ENCODE measurements at places on chromosomes 11 and 22.

DNA sequence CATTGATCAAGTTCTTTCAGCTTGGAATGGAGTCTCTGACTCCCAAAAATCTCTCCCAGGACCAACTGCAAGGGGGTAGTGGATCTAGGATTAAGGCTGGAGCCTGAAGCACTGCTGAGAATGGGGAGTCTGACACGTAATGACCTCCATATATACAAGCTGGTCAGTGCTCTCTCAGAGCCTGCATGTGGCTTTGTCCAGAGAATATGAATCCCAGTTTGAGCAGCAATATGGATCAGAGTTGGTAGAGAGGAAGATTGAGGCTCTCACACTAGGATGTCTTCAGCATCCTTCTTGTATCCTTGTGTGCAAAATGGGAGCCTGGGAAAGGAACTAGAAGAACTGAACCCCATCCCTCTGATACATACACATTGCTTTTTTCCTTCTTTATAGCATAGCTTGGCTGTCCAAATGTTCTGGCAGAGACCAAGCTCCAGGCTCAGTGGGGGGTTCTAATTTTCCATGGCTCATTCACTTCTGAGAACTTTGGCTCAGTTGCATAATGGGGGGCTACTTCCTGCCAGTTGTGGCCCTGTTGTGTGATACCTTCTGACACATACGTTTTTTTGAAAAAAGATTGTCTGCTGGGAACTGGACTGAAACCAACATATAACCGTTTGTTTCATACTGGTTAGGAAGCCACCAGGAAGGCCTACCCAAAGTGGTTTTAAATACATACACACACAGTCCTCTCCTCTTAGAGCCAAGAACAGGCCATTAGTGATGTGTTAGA is 138.2 kb downstream of the ETS1 start:
- no peak for DNase-seq

GRCh38 chr11:94877443-94878200 is 95.7 kb downstream of the CWC15 start:
- no peak for DNase-seq

DNA sequence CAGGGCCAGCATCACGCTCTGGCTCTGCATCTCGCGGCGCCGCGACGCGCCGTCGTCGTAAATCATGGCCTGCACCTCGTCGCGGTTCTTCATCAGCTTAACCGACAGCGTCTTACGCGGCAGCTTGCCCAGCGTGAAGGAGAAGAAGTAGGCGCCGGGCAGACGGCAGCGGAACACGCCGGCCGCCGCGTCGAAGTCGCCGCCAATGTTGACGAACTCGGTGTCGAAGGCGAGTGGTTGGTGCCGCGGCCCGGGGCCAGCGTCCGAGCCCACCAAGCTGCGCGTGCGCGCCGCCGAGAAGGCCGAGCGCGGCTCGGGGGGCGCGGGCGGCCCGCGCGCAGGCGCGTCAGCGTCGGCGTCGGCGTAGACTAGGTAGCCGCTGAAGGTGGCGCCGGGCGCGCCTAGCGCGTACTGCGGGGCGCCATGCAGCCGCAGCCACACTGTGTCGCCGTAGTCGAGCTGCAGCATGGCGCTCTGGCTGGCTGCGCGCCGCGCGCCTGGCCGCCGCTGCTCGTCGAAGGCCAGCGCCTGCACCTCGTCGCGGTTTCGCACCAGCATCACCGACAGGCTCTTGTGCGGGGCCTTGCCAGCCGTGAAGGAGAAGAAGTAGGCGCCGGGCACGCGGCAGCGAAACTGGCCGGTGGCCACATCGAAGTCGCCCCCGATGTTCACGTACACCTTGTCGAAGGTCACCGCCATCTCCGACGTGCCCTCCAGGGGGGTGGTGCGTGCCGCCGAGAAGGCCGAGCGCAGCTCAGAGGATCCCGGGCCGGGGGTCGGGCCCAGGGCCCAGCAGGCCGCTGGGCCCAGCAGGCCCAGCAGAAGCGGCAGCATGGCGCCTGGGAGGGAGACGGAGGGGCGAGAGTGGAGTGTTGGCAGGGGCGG is 3.7 kb downstream of the FAM180B start:
- no peak for DNase-seq

DNA sequence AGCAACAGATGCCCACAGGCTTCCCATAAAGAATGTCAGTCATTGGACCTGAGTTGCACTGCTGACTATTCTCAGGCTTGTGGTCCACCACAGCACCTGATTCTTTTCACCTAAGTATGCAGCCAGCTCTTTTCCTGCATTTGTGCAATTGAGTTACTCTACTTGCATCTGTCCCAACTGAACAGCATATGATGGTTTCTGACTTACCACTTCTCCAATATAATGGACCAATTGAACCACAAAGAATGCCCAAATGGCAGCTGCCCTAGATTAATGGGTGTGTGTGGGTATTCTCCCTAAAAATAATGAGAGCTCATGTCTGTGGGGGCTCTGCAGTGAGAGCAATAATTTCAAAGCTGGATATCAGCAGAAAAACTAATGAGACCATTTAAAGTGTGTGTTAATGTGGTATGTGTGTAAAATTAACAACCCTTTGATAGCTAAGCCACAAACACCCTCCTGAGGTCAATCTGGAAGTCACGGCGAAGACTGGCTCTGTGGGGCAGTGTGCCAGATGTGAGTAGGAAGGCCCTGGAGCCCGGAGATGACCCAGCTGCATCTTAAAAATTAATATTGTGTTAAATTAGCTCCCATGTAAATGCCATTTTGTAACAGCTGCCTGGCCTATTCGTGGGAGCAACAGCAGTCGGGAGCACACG is 43.8 kb downstream of the SC5D start:
- no peak for DNase-seq

- DNase-seq = no peak
Observed at GRCh38 chr22:42436404-42436803, 4.2 kb upstream of the NFAM1 start.

DNA sequence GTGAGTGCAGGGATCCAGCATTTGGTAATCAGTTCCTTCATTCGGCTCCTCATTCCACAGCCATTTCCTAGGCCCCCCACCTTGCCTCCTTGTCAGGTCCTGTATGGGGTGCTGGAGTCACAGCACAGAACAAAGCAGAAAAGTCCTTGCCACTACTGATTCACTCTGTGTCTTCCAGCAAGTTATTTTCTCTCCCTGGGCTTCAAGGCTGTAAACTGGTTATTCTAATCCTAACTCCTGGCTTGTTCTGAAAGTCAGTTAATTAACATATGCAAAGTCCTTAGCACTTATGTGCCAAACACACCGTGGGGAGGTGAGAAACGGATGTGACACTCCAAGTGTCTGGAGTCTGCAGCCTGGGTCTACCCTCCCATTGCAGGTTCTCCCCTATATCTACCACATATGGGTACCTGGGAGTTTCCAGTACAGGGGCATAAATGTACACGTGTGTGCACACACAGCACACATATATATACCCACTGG is 30.6 kb upstream of the PDE2A start:
- DNase-seq = no peak

DNA sequence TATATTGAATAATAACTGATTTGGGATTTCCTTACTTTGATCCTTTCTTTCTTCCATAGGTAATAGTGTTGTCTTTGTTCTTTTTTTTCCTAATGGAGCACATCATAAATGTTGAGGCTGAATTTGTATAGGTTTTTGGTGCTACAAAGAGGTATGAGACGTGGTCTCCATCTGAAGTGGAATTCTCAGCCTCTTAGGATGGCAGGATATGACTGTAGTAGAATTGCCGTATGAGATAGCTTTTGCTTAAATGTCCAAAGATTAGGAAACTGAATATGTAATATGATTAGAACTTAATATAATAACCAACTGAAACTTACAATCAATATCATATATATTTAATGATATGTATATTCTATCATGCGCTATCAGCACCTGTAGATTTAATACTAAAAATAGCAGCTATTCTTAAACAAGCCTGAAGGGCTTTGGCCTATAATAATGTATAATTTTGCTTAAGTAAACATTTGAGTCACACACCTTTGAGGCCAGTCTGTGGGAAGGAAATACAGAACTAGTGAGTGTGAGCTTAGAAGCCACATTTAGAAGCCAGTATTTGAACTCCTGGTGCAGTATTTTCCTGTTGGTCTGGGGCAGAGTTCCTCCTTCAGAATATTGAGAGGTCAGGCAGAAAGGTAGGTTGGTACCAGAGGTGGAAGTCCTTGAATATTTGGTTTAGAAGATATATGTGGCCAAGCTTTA is 62.6 kb downstream of the SWAP70 start:
- DNase-seq = no peak

GRCh38 chr22:27110665-27111451 is 453.5 kb downstream of the MIAT start:
- DNase-seq = no peak

DNA sequence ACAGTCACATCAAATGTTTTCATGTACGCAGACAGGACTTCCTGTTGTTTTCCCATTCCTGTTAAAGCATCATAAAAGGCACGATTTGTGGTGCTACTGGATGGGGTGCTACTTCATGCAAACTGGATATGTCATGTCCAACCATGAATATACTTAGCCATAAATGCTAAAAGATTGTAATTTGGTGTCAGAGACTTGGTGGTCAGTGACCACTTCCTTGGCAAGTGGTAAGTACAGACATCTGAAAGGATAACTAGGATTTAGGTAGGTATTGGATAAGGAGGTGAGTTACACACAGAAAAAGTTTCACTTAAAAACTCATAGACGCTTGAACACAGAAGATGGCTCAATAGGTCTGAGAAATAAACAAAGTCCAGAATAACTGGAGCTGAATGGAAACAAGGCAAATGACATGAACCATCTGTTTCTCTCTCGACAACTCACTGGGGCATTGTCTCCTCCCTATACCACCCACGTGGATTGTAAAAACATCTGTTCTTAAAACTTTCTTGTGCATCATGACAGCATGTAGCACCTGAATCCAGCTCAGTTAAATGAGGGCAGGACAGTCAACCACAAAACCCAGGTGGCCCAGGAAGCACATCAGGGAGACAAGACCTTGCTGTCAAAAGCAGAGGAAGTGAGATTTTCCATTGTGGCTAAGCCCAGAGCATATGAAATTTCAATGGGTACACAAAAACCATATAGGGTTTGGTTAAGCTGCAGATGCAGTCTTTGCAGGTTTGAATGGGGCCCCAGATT is 22.1 kb upstream of the IGLL5 start:
- no peak for DNase-seq

- DNase-seq = no peak
Observed at GRCh38 chr11:14973621-14974514, 1.7 kb upstream of the CALCA start.

GRCh38 chr11:31492320-31492913 is 17.0 kb downstream of the IMMP1L start:
- no peak for DNase-seq

DNA sequence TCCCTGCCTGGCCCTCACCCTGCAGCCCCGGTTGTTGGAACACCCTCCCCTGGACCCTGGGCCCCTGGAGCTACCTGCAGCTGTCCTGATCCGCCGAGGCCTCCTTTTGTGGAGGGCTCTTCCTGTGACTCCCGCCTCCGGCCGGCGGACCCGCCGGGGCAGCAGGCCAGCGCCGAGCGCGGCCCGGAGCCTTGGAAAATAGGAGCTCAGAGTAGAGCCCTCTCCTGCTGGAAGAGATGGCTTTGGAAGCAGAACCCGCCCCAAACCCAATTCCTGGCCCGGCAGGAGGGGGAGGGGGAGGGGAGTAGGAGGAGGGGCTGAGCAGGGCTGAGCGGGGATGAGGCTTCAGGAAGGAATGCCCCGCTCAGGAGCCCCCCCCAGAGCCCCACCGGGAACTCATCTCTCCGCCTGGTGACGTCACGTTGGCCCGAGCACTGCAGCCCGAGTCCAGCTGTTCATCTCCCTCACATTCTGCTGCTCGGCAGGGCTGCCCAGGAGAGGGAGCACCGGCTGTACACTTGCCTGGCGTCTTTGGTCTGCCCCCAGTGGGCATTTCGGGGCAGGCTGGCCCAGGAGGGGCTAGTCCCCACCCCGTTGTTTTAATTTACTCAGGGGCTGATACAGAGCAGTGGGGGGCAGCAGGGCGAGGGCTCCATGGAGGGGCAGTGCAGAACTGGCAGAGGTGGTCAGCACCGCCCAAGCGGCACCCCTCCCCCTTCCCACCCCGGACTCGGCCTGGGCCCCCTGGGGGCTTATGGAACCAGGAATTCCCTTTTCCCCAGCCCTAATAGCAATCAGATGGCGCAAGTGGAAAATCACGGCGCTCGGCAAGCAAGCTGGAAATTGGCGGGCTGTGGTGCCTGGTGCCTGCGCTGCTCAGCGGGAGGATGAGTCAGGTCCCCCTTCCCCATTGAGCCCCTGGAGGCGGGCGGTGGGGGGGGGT is at the start of gene MRGPRF:
MRGPRF (minus strand) TSS at position 238 of the 943 bp plus-strand sequence. CDS start 3,345 bp downstream, outside the sequence.
- DNase-seq = no peak

- DNase-seq = no peak
Observed at GRCh38 chr11:2421226-2421994, 20.9 kb downstream of the TSSC4 start.

DNA sequence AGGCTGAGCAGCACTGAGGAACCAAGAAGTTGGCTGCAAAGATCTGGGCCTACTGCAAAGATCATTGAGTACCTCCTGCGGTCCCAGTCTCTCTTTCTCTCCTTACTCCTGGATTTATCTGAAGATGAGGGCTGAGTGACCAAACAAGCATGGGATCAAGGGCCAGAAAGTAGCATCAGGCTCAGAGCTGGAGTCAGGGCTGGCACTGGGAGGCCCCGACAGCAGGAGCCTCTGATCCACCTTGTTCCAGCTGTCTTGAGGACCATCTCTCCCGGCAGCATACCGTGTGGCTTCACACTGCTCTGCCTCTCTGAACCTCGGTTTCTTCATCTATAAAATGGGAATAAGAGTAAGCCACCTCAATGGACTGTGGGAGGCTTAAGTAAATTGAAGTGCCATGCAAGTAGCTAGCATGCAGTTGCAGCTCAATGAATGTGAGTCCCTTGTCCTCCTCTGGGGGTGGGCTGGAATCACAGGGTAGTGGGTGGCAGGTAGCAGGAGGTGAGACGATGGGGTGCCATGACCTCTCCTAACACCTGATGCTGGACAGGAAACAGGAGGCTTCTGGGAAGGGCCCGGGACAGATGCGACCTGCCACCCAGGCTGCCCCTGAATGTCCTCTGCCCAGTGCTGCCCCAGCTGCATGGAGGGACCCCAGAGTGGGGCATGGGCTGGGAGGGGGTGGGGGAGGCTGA is 52.5 kb upstream of the PRDM11 start:
- DNase-seq = no peak

GRCh38 chr11:130513132-130513531 is 64.7 kb downstream of the ADAMTS15 start:
- no peak for DNase-seq

- peak; percentile 19 for DNase-seq
Observed at GRCh38 chr22:37259540-37260029, 15.5 kb upstream of the RAC2 start.

- DNase-seq = no peak
Observed at GRCh38 chr11:107821199-107821927, 37.2 kb downstream of the SLC35F2 start.

GRCh38 chr11:77821349-77821851 is 456 bp downstream of the AAMDC start:
- DNase-seq = no peak
